NCI-H2029 treated with DMSO at 0.1 percent for 48 hours (cell line): ENCODE measurements at places on chromosomes 6 and 20.
A peak's percentile ranks its signal among the peaks of the same experiment; 100 is the strongest.

DNA sequence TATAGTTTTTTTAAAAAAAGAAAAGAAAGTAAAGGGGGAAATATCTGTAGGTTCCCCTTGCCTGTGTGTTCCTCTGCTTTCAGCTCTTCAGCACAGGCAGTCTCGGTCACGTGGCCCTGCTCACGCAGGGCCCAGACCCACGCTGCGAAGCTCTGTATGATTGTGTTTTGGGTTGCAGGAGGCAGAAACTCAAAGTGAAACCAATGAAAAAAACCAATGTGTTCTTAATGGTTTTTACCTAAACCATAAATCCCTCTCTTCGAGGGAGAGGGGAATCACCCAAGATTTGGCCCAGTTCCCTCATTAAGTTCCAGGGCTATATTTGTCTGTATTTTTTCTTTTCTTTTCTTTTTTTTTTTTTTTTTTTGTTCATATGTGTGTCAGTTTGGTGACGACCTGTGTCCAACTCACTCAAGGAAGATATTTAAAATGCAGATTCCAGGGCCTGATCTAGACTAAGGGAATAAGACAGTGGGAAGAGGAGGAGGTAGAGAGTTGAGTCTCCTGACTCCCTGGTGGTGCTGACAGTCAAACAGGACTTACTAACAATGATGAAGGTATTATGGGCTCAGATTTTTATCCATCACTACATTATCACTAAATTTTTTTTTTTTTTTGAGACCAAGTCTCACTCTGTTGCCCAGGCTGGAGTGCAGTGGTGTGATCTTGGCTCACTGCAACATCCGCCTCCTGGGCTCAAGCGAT, 33.8 kb upstream of the RREB1 start:
- DNase-seq: no peak

GRCh38 chr6:170144571-170145271, 146.2 kb downstream of the DLL1 start:
- DNase-seq: no peak

GRCh38 chr6:20379231-20379630, 22.4 kb upstream of the E2F3 start:
- no peak for DNase-seq

- DNase-seq: no peak
Observed at GRCh38 chr20:16533502-16533901, 39.7 kb downstream of the KIF16B start.

DNA sequence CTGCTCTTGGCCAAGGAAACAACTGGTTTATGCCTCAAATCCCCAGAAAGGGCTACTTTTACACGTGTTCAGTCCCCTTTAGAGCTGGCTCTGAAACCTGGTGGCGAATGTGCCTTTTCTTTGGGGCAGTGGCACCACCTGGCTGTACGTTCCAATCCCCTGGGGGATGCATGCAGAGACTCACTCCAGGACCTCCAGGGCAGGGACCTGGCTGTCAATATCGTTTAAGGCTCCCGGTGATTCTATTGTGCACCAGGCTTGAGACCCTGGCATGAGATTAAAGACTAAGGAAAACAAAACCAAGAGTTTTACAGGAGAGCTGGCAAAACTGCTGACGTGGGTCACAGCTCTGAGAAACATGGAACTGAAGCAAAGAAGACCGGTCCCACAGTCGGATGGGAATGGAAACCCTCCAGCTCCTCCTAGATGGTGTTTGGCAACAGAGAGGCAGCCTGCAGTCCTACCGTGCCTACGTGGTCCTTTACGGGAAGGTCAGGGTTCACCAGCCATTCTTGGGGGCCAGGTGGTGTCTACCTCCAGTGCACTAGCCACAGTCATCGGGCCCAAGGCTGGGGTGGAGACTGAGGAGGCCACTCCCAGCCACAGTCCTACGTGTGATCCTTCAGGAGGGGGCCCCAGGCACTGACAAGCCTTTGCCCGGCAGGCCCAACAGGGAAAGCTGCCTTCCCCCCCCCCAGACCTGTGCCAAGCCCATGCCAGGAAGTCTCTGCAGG, 203.3 kb upstream of the CST7 start:
- no peak for DNase-seq

DNA sequence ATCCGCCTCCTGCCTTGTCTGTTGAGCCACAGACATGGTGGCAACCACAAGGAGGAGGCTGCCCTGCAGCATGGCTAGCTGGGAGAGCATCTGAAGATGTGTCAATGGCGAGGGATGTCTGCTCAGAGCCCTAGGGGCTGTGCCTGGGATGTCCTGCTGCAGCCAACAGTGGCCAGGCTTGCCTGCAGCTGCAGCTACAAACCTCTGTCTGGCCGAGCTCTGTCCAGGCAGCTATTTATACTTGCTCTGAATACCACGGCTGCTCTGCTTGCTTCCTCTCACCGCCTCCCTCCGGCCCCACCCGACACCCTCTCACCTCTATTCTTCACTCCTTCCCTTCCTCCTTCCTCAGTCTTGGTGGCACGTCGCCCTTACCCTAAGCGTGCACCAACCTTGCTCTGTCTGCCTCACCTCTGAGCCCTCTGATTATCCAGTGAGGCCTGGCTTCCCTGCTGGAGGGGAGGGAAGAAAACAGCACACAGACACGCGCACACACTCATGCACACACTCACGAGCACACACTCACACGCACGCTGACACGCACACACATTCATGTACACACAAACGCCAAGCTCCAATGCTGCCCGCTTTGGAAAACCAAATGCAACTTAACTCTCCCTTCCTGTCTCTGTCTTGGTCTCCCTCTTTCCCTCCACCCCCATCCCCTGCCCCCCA, at the start of gene ANGPT4:
Gene ANGPT4, minus strand, starts transcription at position 210 of the 675 bp plus-strand sequence. Its CDS starts 120 bp downstream, at position 90.
- DNase-seq: no peak

DNA sequence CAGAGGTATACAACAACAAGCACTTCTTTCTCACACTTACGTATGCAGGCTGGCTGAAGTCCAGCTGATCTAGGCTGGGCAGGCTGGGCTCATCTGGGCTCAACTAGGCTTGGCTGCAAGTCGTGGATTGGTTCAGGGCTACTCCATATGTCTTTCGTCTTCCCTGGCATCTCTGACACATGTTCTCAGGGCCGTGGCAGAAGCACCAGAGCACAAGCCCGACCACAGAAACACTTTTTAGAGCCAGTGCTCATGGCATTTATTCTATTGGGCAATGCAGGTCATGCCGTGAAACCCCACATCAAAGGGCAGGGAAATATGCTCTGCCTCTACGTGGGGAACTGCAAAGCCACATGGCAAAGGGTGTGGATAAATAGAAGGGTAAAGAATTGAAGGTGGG, 93.8 kb downstream of the RIN2 start:
- no peak for DNase-seq

- DNase-seq: no peak
Observed at GRCh38 chr20:58483470-58483869, 31.7 kb downstream of the APCDD1L start.

GRCh38 chr6:33750244-33750991, 3.7 kb upstream of the IP6K3 start:
- DNase-seq: no peak

DNA sequence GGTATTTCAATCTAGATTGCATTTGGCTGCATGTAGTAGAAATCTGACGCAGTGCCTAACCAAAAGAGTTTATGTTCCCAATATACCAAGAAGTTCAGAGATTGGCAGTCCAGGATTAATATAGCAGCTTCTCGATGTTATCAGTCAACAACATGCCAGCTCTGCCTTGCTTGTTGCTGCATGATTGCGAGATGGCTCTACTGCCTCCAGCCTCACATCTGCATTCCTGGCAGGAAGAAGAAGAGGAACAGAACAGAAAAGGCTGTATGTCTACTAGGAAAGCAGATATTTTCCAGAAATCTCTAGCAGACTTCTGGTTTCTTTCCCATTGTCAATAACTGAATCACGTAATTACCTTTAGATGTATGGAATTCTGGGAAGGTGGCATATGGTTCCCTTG, 60.8 kb downstream of the SLC35D3 start:
- DNase-seq: no peak

DNA sequence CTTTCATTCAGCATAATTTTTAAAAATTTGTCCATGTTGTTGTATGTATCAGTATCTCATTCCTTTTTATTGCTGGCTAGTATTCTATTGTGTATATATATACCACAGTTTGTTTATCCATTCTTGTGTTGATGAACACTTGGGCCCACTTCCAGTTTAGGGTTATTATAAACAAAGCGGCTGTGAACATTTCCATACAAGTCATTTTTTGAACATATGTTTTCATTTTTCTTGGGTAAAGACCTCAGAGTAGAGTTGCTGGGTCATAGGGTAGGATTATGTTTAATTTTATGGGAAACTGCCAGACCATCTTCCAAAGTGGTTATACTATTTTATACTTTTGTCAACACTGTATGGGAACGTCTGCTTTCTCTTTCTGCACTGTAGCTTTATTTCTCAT, 55.3 kb downstream of the RBM24 start:
- no peak for DNase-seq

DNA sequence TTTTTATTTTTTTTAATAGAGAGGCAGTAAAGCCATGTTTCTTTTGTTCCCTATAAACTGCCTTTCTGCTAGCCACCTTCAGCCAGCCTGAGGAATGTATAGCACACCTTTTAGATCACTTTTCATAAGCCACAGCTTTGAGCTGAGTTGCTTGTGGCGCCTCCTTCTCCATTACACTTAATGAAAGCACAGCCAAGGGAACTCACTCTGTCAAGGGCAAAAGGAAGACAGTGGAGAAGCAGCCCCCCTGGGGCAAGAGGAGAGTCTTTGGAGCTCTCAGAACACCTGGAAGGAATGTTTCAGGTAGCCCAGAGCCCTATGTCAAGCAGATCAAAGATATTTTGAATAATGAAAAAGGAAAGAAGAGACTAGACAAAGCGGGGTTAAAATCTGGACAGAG, 235.1 kb downstream of the CLIC5 start:
- no peak for DNase-seq

- no peak for DNase-seq
Observed at GRCh38 chr6:69795469-69796072, 1.2 kb downstream of the LMBRD1 start.

DNA sequence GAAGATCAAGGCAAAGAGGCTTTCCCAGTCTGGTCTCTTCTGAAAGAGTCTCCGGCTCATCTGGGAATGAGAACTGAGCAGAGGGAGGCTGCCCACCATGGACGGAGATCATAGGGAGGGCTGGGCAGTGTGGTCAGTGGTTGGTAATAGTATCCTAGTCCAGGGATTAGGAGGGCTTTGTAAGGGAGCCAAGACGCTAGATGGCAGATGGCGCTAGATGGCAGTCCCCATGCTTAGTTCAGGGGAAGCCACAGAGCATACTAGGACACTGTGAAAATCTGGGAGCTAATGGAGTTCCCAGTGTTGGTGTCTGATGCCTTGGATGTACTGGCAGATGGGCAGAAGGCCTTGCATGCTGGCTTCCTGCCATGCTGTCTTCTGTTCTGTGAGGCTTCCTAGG, 21.7 kb upstream of the DAAM2 start:
- no peak for DNase-seq

GRCh38 chr6:30763618-30764489, 19.5 kb upstream of the IER3 start:
- DNase-seq: no peak

DNA sequence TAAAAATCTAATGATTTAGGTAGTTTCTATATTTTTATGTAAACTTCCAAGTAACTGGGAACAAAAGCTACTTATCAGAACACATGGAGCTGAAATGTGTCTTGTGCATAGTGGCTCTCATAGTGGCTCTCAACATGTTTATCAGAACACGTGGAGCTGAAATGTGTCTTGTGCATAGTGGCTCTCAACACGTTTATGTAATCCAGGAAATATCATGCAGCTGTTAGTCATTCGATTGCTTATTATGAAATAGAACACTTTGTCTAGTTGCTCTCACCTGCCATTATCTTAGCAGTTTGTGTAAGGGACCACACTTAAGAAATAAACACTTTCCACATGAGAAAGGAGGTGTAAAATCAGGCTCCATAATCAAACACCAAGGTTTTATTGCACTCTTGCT, 119.2 kb upstream of the ASCC3 start:
- peak; percentile 71 for DNase-seq

DNA sequence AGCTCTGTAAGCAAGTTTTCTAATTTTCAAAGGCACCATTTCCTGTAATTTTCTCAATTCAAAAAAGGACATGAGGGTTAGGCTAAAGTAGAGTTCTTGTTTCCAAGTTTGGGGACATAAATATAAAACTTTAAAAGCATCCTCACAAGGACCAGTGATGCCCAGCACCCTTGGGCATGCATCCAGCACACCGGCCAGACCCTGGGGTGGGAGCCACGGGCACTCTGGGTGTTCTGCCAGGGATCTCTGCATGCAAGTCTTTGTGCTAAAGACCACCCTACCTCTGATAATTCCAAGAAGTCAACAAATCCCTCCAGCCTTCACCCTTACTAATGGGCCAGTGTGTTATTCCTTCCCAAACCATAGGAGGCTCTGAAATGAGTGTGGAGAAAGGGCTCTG, 46.5 kb downstream of the PLCG1 start:
- no peak for DNase-seq

GRCh38 chr6:163386329-163386908, 28.1 kb upstream of the QKI start:
- no peak for DNase-seq

GRCh38 chr6:118495485-118496280, 52.4 kb upstream of the PLN start:
- no peak for DNase-seq

DNA sequence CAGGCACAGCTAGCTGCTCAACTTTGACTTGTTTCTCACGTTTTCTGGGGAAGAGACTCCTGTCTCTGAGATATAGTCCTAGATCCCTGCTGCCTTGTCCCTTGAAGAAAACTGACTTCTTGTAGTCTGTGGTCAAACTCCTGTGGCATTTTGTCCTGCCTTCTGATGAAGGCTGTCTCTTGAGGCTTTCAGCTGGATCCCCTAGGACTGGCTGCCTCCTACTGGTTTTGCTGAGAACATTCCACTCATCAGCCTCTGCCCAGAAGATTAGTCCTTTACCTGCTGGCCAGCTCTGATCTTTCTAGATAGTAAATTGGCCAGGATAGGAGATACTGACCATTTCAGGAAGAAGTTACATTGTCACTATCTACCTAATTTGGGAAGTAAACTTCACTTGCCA, 71.9 kb upstream of the CNR1 start:
- DNase-seq: no peak

- DNase-seq: no peak
Observed at GRCh38 chr6:158619922-158620801, 24.4 kb downstream of the DYNLT1 start.

- DNase-seq: no peak
Observed at GRCh38 chr6:141758430-141758829, 374.3 kb upstream of the GJE1 start.

GRCh38 chr6:14478381-14479225, 361.0 kb downstream of the CD83 start:
- no peak for DNase-seq
